Activated CD4-positive, alpha-beta T cell treated with anti-CD3 and anti-CD28 coated beads for 36 hours (primary cell): ENCODE measurements at places on chromosomes 2 and 18. TPM values are rescaled to one million over a fixed set of nuclear protein-coding genes. Genes with fewer than 3 reads are reported as not detected.

Gene TTLL4
- total RNA-seq: 46.6 TPM

Gene HOXD4
- not detected for total RNA-seq

Gene LDLRAD4
- 29.3 TPM for total RNA-seq

Gene LYG2
- not detected for total RNA-seq

Gene SRD5A2
- not detected for total RNA-seq

Gene ADD2
- total RNA-seq: 26.9 TPM

Gene AQP12B
- total RNA-seq: not detected

Gene PLEKHH2
- 2.2 TPM for total RNA-seq

Gene EFR3B
- 1.1 TPM for total RNA-seq

Gene GULP1
- not detected for total RNA-seq

Gene SERPINB12
- total RNA-seq: not detected
